Left lung (tissue), 14 donors: ENCODE measurements at places on chromosomes 1 and 21. TPM values are rescaled to one million over a fixed set of nuclear protein-coding genes. Genes with fewer than 3 reads are reported as not detected.
A peak's percentile ranks its signal among the peaks of the same experiment; 100 is the strongest.

Gene CHODL
- total RNA-seq, result 0.32 TPM

Gene NPL
- total RNA-seq, result 35.2 TPM

Gene SLAMF9
- not detected for total RNA-seq

Gene IGFN1
- total RNA-seq, result 3.0 TPM

Gene FMO4
- total RNA-seq, result 4.0 TPM

Gene GBP4
- 30.3 TPM for total RNA-seq

Gene KCNJ6
- 0.05 TPM for total RNA-seq

Gene S1PR1
- 35.5 TPM for total RNA-seq

DNA sequence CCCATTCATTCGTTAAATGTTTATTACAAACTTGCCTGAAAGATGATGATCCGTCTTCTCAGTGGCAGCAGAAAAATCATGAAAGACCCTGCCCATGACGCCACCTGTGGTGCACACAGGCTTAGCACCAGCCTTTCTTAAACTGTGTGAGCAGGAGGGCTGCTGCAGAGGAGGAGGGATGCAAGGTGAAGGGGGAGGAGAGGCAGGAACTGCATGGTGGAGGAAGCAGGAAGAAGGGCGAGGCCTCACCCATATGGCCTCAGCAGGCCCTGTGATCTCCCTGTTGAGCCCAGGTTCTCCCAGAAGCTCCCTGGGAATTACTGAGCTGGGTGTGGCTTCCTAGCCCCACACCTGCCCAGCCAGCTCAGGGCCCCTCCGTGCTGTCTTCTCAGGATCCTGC is 25.0 kb upstream of the RD3 start:
- H3K27ac ChIP-seq, result no peak overlapping the region
- DNase-seq, result no peak
- no peaks in the 10 kb centered on the region for H3K4me1 ChIP-seq
- H3K27me3 ChIP-seq, result peaks cover 30% of the 10 kb centered on the region

DNA sequence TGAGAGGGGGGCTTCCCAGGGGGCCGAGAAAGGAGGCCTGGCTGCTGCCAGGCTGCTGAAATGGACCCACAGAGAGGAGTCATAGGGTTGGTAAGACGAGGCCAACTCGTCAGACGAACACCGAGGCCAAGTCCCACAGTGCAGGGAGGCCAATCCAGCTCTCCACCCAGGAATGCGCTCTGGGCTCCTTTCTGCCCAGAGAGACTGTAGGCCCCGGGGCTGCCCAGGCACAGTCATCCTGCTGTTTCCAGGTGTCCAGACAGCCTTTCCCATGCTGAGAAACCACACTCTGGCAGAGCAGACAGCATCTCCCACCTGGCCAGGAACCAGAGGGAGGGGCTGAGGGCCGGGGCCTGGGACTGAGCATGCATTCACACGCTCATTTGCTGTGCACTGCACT is 26.7 kb upstream of the RSPO1 start:
- H3K27ac ChIP-seq, result no peak overlapping the region
- H3K36me3 ChIP-seq, result no peaks in the 10 kb centered on the region
- H3K27me3 ChIP-seq, result peaks cover 67% of the 10 kb centered on the region
- H3K4me3 ChIP-seq, result no peak overlapping the region
- DNase-seq, result no peak
- H3K4me1 ChIP-seq, result no peaks in the 10 kb centered on the region

DNA sequence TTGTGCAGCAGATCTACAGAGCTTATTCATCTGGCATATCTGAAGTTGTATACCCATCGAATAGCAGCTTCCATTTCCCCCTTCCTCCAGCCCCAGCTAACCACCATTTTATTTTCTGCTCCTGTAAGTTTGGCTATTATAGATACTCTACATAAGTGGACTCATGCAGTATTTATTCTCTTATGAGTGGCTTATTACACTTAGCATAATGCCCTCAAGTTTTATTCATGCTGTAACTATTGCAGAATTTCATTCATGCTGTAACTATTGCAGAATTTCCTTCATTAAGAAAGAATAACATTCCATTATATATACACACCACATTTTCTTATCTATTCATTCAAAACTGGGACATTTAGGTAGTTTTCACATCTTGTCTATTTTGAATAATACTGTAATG is 30.5 kb upstream of the IFI16 start:
- no peak overlapping the region for H3K4me3 ChIP-seq
- DNase-seq, result no peak
- H3K36me3 ChIP-seq, result no peaks in the 10 kb centered on the region
- no peaks in the 10 kb centered on the region for H3K27me3 ChIP-seq
- H3K27ac ChIP-seq, result no peak overlapping the region
- H3K4me1 ChIP-seq, result no peaks in the 10 kb centered on the region

GRCh38 chr1:236307435-236307834 is 25.7 kb upstream of the ERO1B start:
- no peak for DNase-seq
- H3K36me3 ChIP-seq, result no peaks in the 10 kb centered on the region
- no peaks in the 10 kb centered on the region for H3K27me3 ChIP-seq
- no peaks in the 10 kb centered on the region for H3K4me1 ChIP-seq

DNA sequence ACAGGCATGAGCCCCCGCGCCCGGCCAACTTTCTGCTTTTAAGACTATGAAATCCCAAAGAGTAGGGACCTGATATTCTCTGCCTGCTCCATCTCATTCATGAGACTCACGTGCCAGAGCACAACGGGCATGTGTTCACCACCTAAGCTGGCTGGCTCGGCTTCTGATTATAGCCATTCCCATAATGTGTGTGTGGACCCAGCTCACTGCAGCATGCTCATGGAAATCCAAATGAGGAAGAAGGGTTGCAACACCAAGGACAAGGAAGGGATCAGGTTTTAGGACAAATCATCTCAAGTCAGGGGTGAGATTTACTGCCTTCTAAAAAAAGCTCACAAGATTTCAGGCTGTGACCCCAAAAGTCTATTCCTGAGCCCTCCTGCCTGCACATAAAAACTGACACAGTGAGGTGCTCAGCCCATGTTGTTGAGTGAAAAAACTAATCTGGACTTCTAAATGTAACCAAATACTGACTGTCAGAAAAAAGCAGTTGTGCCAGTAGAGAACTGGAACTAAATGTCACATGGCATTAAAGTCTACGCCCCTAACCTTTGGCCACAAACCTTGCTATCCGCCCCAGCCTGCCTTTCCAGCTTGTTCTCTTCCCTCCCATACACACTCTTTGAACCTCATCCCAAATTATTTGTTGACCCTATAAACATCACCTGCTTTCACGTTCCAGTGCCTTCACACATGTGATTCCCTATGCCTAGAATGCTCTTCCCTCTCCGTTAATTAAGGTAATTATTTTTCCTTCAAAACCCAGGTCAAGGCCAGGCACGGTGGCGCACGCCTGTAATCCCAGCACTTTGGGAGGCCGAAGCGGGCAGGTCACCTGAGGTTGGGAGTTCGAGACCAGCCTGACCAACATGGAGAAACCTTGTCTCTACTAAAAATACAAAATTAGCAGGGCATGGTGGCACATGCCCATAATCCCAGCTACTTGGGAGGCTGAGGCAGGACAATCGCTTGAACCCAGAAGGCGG is 9.1 kb upstream of the COA7 start:
- peaks cover 34% of the 10 kb centered on the region for H3K4me1 ChIP-seq
- H3K27me3 ChIP-seq, result no peaks in the 10 kb centered on the region
- DNase-seq, result no peak
- no peak overlapping the region for H3K4me3 ChIP-seq
- H3K36me3 ChIP-seq, result no peaks in the 10 kb centered on the region

GRCh38 chr1:24767351-24767750 is 22.1 kb downstream of the CLIC4 start:
- H3K36me3 ChIP-seq, result no peaks in the 10 kb centered on the region
- no peak for DNase-seq
- H3K4me3 ChIP-seq, result no peak overlapping the region
- no peaks in the 10 kb centered on the region for H3K27me3 ChIP-seq

- H3K27me3 ChIP-seq, result no peaks in the 10 kb centered on the region
- H3K4me3 ChIP-seq, result no peak overlapping the region
- H3K4me1 ChIP-seq, result no peaks in the 10 kb centered on the region
Observed at GRCh38 chr1:10575616-10576015, 100.9 kb downstream of the PEX14 start.

- H3K36me3 ChIP-seq, result no peaks in the 10 kb centered on the region
- no peaks in the 10 kb centered on the region for H3K4me1 ChIP-seq
- no peak overlapping the region for H3K4me3 ChIP-seq
- peaks cover 5% of the 10 kb centered on the region for H3K27me3 ChIP-seq
- H3K27ac ChIP-seq, result no peak overlapping the region
- no peak for DNase-seq
Observed at GRCh38 chr1:74571493-74571800, 59.0 kb upstream of the LRRC53 start.

DNA sequence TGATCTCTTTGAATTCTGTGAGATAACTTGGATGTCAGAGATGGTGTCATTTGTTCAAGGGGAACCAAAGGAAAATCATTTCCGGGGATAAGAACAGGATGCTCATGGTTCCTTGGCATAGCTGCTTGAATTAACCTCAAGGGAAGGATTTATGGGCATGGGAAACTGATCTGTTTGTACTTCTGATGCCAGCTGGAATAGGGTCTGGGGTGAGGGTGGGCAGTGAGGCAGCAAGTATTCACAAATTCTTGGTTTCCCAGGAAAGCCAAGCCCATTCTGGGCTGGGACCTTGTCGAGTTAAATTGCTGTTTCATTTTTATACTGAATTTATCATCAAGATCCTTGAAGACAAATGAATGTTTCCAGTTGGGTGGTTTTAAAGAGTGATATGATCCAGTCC is 14.1 kb downstream of the INTS3 start:
- H3K4me3 ChIP-seq, result no peak overlapping the region
- peaks cover 80% of the 10 kb centered on the region for H3K36me3 ChIP-seq
- H3K4me1 ChIP-seq, result peaks cover 15% of the 10 kb centered on the region
- DNase-seq, result no peak
- no peaks in the 10 kb centered on the region for H3K27me3 ChIP-seq
- H3K27ac ChIP-seq, result no peak overlapping the region

GRCh38 chr1:1203561-1204424 is 2.6 kb downstream of the TNFRSF18 start:
- H3K4me1 ChIP-seq, result peaks cover 41% of the 10 kb centered on the region
- no peaks in the 10 kb centered on the region for H3K36me3 ChIP-seq
- peak; percentile 78 for DNase-seq
- peaks cover 18% of the 10 kb centered on the region for H3K27me3 ChIP-seq

DNA sequence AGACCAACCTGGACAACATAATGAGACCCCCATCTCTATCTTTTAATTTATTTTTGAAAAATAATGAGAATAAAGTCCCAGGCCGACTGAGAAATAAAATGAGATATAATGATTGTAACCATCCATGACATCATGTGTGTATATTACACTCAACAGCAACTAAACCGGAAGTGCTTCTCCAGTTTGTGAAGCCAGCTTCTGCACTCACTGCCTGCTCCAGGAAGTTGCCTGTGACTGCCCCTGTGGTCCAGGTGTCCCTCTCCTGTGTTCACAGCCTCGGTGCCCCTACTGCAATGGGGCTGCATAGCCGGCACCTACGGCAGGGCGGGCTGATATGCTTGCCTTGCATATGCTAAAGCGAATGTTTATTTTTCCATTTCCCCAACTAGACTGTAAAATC is 68.3 kb downstream of the SSBP3 start:
- DNase-seq, result no peak
- no peaks in the 10 kb centered on the region for H3K36me3 ChIP-seq
- no peaks in the 10 kb centered on the region for H3K27me3 ChIP-seq
- peaks cover 28% of the 10 kb centered on the region for H3K4me1 ChIP-seq

DNA sequence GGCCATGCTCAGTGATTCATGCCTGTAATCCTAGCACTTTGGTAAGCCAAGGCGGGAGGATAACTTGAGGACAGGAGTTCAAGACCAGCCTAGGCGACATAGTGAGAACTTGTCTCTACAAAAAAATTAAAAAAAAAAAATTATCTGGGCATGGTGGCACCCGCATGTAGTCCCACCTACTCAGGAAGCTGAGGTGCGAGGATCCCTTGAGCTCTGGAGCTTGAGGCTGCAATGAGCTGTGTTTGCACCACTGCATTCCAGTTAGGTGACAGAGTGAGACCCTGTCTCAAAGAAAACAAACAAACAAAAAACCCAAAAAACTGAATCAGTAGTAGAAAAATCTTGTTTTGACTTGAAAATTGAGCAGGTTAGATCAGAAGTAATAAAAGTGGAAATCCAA is 67.1 kb upstream of the IPO9 start:
- H3K4me3 ChIP-seq, result no peak overlapping the region
- H3K36me3 ChIP-seq, result no peaks in the 10 kb centered on the region
- no peaks in the 10 kb centered on the region for H3K4me1 ChIP-seq
- no peak overlapping the region for H3K27ac ChIP-seq
- H3K27me3 ChIP-seq, result no peaks in the 10 kb centered on the region

DNA sequence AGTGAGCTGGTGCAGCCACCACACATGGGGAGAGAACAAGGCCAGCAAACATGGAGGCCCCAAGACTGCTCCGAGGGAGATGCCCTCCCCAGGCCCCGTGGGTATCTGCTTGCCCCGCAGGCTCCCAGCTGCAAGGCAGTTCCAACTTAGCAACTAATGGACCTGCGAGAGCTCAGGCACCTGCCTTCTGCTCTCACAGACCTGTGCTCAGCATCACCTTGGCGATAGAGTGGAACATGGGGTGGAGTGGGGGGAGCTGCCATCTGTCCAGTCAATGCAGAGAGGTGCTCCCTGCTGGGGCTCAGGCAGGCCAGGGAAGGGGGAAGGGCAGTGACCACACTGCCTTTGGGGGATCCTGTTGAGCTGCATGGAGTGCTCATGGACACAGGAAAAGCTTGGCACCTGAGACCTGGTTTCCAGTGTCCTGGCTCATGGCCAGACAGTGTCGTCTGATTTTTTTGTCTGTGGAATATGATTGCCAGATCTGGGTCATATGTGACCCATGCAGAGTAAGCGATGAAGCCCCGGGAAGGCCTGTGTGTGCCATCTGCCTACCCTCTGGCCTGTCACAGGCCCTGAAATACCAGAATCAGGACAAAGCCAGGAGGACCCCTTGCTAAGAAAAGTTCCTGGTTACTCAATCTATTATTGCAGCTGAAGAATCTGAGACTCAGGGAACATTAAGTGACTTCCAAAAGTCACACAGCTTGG is 39.9 kb upstream of the TENT5C start:
- no peak for DNase-seq

GRCh38 chr1:59528900-59529299 is 232.0 kb downstream of the FGGY start:
- no peaks in the 10 kb centered on the region for H3K36me3 ChIP-seq
- H3K27me3 ChIP-seq, result no peaks in the 10 kb centered on the region
- H3K27ac ChIP-seq, result no peak overlapping the region

DNA sequence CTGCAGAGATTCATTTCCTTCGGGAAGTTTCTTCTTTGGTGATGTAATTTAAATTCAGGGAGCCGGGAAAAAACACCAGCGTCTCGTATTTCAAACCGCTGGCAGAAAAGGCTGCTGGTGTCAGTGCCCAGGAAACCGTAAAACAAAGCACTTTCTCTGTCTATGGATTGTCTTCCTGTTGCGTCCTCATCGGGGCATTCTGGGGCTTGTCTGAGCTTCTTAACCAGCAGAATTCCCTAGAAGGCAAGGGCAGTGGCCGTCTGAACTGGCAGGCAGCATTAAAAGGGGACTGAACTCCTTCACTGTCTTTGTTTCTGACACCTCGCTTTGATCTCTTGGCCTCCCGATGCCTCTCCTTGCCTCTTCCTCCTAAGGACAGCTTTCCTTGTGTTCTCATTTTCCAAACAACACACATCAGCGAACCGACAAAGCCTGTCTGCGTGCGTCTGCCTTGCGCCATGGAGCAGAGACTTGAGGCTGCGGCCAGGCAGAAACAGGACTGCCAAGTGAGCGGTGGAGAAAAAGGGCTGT is 391.6 kb upstream of the VAMP3 start:
- no peak overlapping the region for H3K27ac ChIP-seq
- H3K4me1 ChIP-seq, result no peaks in the 10 kb centered on the region
- no peak overlapping the region for H3K4me3 ChIP-seq
- DNase-seq, result peak; percentile 29
- H3K36me3 ChIP-seq, result no peaks in the 10 kb centered on the region
- no peaks in the 10 kb centered on the region for H3K27me3 ChIP-seq

GRCh38 chr1:178282949-178283367 is 189.1 kb downstream of the RASAL2 start:
- H3K4me1 ChIP-seq, result peaks cover 43% of the 10 kb centered on the region
- no peak for DNase-seq
- no peaks in the 10 kb centered on the region for H3K27me3 ChIP-seq
- peak overlapping the region; percentile 50 for H3K27ac ChIP-seq
- no peaks in the 10 kb centered on the region for H3K36me3 ChIP-seq
